PC-3 (cell line): ENCODE measurements at places on chromosomes 3 and 15.
A peak's percentile ranks its signal among the peaks of the same experiment; 100 is the strongest.

DNA sequence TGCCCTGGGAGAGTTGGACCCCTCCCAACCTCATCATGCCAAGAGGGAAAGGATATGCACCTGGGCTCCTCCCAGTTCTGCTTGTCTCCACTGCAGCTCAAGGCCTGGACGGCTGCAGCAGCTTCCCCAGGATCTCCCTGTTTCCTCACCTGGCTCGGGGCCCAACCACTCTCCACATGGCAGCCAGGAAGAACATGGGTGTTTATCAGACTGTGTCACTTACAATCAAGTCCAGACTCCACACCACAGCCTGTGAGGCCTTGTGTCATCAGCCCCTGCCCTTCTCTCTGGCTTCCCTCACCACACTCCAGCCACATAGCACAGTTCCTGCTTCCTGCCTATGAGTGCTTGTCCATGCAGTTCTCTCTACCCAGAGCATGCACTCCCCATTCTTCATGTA is 534.4 kb downstream of the EPHB1 start:
- DNase-seq: no peak

- no peak for DNase-seq
Measured at GRCh38 chr3:80889535-80889934, 871.9 kb downstream of the GBE1 start.

GRCh38 chr15:65377105-65377975 is 462 bp downstream of the IGDCC3 start:
- DNase-seq: no peak

DNA sequence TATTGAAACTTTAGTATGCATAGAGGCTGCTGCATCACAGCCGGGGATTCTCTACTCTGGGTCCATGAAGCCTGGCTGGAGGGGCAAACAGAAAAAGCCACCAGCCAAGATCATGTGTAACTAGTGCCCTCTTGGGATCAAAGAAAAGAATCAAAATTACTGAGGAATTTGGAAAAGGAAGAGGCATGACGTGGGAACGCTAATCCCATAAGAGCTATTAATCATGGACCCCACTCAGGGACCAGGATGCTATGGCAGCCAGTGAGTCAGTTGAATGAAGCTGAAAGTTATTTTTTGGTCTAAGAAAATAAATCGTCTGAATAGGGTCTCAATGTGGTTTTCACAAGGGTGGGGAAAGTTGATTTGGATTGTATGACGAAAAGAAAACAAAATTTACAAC is 1165.1 kb downstream of the ROBO2 start:
- peak; percentile 82 for DNase-seq

DNA sequence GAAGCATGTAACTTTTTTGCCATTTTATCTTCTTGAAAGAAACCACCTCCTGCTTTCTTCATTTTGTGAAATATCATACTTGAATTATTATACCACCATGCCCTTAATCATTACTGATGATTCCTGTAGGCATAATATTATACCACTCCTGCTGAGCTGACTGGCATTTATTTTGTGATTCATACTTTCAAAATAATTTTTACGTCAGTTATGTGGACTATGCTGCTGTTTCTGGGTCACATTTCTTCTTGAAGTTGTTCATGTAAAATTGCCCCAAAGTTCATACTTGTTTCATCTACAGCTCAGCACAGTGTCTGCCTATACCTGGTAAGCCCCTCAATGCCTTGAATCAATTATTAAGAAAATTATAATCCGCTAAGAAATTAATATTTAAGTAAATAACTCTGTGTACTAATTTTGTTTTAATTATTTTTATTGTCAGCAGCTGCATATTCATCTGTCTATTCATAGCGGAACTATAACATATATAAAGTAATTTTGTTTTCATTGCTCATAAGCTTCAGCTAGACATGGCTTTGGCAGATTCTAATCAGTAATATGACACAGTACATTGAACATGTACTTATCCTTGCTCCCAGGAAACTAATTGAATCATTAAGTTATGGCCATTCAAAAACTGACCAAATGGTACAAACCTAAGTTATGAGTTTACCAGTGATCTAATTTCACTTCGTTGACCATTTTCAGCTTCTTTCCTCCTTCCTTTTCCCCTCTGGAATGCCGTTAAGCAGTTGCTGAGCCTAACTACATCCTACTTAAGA is 160.0 kb downstream of the NAALADL2 start:
- peak; percentile 16 for DNase-seq

DNA sequence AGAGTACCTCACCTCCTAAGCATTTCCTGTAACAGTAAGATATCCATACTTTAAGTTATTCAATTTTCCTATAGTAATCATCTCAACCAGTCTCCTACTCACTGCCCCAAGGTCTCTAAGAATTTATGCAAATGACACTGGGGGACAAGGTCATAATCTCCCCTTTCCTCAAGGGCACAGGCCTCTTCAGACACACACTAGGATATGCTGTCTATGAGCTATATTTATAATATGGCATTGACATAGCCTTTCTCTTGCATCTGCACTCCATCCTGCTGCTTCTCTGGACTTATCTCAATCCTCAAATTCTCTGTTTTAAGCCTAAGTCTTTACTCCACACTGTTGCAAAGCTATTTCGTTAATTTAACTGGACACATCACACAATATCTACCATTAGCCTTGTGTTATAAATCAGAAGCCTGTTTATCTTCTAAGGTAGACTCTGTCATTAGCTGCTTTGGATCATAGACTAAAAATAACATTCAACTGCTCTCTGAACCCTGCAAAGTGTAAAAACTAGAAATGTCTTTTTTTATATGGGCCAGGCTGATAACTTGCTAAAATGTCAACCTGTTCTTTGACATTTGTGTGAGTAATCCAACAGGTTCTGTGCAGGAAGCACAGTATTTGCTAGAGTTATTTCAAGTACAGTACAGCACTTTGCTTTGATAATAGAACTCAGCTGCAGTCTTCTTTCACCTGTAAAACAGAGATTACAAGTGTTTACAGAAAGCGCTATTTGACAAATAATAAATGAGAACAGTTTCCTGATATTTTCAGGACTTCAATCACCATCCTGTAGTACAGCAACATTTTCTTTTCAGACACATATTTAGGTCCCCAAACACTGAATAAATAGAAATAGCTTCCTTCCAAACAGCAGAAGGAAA is 17.8 kb upstream of the SEC62 start:
- peak; percentile 18 for DNase-seq

GRCh38 chr3:186128158-186128557 is 19.3 kb upstream of the ETV5 start:
- DNase-seq: no peak

- DNase-seq: no peak
Measured at GRCh38 chr3:22908989-22909507, 294.1 kb upstream of the UBE2E2 start.
